AG20443 (cell line): ENCODE measurements at places on chromosomes 13 and 19.

DNA sequence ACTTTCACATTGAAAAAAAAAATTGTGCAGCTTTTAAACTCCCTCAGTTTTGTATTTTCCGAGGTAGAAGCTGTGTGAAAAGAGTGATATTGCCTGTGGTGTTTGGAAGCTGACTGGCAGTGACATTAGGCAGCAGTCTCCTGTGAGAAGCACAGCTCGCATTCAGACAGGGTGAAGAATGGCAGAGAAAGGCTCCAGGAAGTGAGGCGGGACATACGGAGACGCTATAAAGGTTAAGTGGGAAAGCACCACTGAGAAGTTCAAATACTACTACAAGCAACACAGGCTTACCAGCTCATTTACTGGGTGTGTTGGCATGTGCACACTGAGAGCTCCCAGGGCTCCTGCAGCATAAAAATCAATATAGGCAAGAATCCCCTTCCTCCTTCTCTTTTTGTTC, 88.4 kb downstream of the RXFP2 start:
- no peak for DNase-seq

DNA sequence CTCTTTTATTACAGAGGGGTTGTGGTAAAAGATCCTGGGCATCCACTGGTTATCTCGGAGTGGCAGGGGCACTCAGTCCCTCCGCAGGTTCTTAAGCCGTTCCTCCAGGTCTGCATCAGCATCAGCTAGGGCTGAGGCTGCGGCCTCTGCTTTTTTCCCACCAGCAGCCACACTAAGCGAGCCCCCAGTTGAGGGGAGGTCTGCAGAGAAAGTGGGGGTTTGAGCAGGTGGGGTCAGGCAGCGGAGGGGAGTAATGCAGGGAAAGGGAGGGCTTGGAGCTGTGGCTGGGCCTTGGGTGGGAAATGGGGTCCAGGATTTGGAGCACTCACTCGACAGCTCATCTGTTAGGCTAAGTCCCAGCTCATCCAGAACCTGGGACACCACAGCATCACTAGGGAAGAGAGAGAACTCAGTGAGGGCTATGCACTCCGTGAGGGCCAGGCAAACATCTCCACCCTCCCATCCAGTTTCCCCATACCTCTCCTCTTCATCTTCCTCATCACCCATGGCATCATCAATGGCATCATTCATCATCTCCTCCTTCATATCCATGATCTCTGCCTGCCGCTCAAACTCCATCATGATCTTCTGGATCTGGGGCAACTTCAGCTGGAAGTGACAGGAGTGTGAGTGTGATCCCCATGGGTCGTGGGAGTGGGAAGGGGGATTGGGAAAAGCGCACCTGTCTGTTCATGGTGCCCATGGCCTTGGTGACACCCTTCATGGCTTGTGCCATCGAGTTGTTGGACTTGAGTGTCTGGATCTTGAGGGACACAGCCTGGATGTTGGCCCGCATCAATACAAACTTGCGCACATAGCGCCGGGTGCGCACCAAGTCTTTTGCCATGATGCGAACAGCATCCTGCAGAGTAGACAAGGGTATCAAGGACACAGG, 3.1 kb downstream of the CHMP2A start:
- DNase-seq, result no peak

- peak; percentile 67 for DNase-seq
Measured at GRCh38 chr13:20160306-20161274, at the start of gene GJA3. Gene GJA3, minus strand, starts transcription at chr13:20161052. Its CDS starts 17,764 bp downstream, at chr13:20143288.

DNA sequence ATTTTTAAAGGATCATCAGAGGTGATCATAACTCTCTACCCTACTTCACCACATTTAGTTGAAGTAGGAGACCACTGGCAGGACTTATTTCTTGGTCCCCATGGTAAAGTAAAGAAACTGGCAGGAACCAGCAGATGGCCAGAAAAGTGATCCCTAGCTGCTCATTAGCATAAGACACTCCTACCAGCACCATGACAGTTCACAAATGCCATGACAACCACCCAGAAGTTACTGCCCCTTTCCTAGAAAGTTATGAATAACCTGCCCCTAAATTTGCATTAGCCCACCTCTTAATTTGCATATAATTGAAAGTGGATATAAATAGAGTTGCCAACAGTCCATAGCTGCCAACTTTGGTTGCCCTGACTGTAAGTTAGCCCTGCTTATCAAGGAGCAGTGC, 18.4 kb upstream of the RUBCNL start:
- no peak for DNase-seq

GRCh38 chr13:26247011-26247410, 6.9 kb upstream of the CDK8 start:
- no peak for DNase-seq

GRCh38 chr19:16333001-16333586, 8.5 kb downstream of the KLF2 start:
- no peak for DNase-seq

GRCh38 chr13:69579351-69579750, 528.3 kb upstream of the ATXN8OS start:
- DNase-seq, result no peak

DNA sequence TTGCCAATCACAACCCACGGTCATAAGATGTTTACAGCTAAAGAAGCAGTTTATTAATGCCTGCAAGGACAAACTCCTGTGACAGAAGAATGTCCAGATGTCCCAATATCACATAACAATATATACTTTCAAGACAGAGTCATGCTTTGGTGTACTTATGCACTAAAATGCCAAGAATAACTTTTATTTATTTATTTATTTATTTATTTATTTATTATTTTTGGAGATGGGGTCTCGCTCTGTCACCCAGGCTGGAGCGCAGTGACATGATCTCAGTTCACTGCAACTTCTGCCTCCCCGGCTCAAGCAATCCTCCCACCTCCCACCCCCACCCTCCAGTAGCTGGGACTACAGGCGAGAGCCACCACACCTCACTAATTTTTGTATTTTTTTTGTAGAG, 9.1 kb downstream of the TEX101 start:
- no peak for DNase-seq

GRCh38 chr13:34458756-34459715, 483.0 kb upstream of the NBEA start:
- DNase-seq, result no peak

GRCh38 chr13:26950968-26951367, 190.4 kb upstream of the GPR12 start:
- no peak for DNase-seq

DNA sequence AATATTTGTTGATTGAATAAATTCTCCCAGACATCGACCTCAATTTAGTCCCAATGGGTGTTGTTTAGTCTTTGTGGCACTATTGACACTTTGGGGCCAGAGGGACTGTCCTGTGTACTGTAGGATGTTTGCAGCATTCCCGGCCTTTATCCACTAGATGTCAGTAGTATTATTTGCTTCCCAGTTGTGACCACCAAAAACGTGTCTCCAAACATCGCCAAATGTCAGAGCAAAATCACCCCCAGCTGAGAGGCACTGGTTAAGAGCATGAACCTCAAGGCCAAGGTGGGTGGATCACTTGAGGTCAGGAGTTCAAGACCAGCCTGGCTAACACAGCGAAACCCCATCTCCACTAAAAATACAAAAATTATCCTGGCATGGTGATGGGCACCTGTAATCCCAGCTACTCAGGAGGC, 15.4 kb downstream of the NLRP12 start:
- DNase-seq, result peak; percentile 61

- DNase-seq, result no peak
Measured at GRCh38 chr13:112888238-112889111, 80.5 kb upstream of the MCF2L start.

- no peak for DNase-seq
Measured at GRCh38 chr19:11479898-11480714, 740 bp downstream of the ELAVL3 start.

GRCh38 chr13:62510906-62511655, 1095.4 kb upstream of the PCDH20 start:
- DNase-seq, result no peak

DNA sequence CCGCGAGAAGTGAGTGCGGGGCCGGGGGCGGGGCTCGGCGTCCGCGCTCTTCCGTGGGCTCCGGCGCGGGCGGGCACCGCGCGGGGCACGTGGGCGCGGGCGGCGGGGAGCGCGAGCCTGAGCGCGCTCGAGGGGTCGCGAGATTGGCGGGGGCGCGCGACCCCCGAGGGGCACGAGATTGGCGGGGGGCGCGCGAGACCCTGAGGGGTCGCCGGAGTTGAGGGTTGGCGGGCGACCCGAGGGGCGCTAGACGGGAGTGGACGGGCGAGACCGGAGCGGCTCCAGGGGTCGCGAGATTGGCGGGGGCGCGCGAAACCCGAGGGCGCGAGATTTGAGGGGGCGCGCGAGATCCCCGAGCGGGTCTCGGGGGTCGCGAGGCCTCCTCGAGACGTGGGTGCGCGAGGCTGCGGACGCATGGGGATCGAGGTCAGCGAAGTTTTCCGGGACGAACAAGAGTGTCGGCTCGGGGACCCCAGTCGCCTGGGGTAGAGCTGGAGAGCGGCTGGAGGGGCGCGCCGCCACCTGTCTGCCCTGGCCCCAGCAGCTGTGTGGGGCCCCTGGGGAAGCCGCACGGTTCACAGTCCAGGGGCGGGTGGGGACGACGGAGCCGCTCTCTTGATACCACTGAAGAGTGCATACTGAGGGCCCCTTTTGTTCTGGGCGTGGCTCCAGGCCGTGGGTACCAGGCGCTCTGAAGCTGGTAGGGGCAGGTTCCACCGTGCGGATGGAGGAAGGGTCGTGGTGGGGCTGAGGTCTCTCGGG, 682 bp downstream of the SSBP4 start:
- no peak for DNase-seq

DNA sequence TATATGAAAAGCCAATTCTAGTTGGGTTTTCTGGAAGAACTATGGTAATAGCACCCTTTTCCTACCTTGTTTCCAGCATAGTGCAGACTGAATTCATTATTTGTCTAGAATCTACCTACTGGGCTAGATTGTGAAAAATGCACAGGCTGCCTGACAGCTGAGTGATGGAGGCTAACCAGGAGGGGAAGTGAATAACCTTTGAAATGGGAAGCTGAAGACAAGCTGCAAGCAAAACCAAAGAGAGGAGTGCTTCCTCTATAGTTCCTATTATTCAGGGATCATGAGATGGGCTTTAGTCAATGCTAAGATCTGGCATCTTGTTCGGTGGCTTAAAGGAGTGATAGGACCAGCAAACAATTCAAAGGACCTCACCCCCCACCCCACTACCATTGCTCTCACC, 26.9 kb downstream of the MZT1 start:
- no peak for DNase-seq

DNA sequence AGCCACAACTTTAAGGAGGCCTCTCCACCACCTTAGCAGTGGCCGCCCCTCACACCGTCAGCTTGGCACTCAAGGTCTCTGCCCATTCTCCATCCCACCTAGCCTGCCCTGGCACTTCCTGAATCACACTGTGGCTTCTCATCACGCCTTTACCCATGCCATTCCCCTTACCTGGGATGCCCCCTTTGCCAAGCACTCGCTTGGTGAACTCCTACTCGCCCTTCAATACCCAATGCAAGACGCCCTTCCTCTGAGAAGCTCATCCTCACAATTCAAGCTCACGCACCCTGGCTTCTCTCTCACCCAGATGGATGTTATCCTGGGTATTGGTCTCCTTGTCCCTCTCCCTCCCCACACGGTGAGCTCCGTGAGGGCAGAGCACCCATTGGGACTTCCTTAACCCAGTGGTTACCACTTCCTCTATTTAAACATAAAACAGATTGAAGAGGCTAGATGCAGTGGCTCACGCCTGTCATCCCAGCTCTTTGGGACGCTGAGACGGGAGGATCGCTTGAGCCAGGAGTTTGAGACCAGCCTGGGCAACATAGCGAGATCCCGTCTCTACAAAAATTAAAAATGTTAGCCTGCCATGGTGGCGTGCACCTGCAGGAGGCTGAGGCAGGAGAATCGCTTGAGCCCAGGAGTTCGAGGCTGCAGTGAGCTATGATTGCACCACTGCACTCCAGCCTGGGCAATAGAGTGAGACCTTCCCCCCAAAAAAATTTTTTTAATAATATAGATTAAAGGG, 12.6 kb upstream of the SHD start:
- no peak for DNase-seq

GRCh38 chr13:112716461-112716820, 26.6 kb downstream of the ATP11A start:
- DNase-seq, result no peak

DNA sequence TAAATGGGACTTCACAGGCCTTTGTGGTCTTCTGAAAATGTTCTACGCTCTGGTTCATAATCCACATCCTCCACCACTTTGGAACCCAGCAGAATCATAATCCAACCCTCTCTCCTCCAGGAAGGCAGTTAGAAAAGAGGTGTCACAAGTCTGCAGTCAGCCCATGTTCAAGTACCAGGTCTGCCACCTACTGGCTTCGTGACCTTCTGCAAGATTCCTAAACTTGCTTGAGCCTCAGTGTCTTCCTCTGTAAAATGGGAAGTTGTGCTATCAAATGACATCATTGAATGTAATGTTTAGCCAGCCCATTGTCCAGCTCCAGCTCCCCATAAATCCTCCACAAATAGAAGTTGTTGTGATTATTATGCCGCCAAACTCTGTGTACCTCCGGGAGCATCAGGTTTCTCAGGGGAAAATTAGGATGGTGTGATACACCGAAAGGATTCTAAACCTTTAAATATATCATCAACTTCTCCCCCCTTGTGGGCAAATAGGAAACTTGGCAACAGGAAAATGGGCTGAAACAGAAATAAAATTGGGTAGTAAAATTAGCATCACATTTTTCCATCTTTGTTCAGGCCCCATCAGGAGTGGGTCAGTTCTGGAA, 109.7 kb downstream of the NUFIP1 start:
- peak; percentile 57 for DNase-seq
